ENCODE measurements at places on chromosomes 5 and 9.

- DNase-seq: no peak
Observed at GRCh38 chr5:78508186-78508765, 140.3 kb downstream of the LHFPL2 start.

GRCh38 chr9:121285835-121286687 is 18.1 kb downstream of the GSN start:
- no peak for DNase-seq

GRCh38 chr9:131728546-131728910 is 11.3 kb downstream of the RAPGEF1 start:
- no peak for DNase-seq

GRCh38 chr5:56329652-56330051 is 96.5 kb upstream of the ANKRD55 start:
- DNase-seq: no peak

- DNase-seq: no peak
Observed at GRCh38 chr5:137073189-137073588, 425.9 kb downstream of the SPOCK1 start.

- no peak for DNase-seq
Observed at GRCh38 chr5:149608936-149609545, 27.7 kb downstream of the ARHGEF37 start.

- peak; percentile 7 for DNase-seq
Observed at GRCh38 chr5:94618029-94618492, 343 bp downstream of the KIAA0825 start.

DNA sequence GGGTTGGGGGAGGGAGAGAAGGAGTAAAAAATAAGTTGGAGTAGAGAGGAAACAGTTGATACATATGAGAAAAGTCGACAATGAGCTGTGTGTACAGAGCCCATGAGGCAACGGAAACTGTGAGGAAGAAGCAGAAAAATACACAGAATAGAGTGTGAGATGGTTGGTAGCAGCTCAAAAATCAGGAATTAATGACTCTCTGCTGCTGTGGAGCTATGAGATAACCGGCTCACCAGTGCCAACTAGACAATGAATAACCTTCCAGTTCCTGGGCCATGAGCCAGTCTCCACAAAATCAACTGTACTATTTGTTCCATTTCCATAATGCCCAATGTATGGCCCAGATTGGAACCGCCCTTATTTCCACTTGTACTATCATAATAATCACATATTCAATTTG is 53.1 kb upstream of the NREP start:
- DNase-seq: no peak

Data from urinary bladder (tissue), 4 donors.